Stimulated activated CD8-positive, alpha-beta memory T cell treated with anti-CD3 and anti-CD28 coated beads, Interleukin-7, amount 100 ng/mL, for 1 hour (primary cell): ENCODE measurements at places on chromosomes 12 and 14.

- DNase-seq, result no peak
Observed at GRCh38 chr14:103016594-103016993, 40.8 kb downstream of the CDC42BPB start.

- DNase-seq, result no peak
Observed at GRCh38 chr12:96098631-96099030, 63.2 kb upstream of the LTA4H start.

GRCh38 chr12:93894391-93895088, 217.4 kb downstream of the CRADD start:
- DNase-seq, result no peak

- no peak for DNase-seq
Observed at GRCh38 chr12:32475724-32476123, 76.4 kb downstream of the FGD4 start.

DNA sequence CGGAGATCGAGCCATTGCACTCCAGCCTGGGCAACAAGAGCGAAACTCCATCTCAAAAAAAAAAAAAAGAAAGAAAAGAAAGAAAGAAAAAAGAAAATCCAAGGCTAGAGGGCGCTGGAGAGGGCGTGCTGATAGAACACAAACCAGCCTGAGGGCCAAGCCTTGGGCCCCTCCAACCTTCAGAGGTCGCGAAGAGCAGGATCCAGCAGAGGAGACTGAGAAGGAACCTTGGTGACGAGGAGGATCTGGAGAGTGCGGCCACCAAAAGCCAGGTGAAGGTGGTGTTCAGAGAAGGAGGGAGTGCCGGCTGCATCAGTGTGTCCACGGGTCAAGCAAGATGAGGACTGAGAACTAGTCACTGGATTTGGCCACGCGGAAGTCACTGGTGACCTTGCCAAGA, 4.1 kb upstream of the DYNC1H1 start:
- DNase-seq, result no peak

- DNase-seq, result no peak
Observed at GRCh38 chr12:68410018-68410660, 78.0 kb upstream of the MDM1 start.

DNA sequence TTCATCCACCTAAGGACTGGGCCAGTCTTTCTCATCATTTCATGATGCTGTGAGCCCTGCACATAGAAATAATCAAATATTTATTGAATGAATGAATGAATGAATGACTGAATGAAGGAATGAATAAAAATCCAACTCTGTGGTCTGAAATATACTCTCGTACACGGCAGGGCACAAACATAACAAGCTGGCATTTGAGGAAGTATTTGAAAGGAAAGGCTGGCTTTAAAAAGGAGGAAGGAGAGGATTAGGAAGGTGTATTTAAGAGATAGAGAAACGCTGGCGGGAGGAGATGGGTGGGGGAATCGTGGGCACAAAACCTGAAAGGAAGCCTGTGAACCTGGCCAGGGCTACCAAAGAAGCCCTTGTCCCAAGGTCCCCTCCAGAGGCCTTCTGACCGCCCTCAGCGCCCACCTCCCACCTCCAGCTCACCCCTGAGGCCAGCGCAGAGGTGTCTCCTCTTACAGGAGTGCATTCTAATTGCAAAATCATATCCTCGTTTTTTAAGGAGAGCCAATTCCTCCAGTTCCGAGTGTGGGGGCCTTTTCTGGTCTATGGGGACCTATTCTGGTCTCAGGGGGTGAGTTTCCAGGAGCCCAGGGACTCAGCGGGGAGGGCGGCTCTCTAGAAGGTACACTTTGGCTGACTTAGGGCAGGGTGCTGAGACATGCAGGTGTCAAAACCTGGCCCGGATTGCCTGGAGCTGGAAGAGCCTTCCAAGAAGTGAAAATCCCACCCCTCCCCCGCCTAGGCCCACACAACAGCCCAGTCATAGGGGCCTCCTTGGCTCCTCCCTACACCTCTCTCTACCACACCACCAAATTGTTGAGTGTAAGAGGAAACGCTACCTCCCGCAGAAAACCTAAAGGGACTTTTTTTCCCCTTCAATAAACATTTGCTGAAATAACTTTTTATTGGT, 8.7 kb upstream of the JDP2 start:
- DNase-seq, result no peak

DNA sequence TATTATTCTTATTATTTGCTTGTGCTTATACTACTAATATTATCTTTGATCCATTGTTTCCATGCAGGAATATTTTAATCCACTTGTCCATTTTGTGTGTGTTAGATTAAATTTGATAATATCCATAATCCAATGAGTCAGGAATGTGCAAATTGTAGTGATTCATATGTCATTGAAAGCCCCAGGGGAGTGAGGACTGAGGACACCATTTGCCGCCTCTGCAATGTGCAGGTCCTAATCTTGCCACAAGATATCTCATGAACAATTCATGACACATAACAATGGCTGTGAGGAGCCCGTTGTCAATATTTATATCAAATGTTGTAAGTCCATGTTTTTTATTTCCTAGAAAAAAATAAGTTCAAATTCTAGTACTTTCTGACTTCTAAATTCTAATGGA, 250.5 kb downstream of the ZFP36L1 start:
- DNase-seq, result no peak

DNA sequence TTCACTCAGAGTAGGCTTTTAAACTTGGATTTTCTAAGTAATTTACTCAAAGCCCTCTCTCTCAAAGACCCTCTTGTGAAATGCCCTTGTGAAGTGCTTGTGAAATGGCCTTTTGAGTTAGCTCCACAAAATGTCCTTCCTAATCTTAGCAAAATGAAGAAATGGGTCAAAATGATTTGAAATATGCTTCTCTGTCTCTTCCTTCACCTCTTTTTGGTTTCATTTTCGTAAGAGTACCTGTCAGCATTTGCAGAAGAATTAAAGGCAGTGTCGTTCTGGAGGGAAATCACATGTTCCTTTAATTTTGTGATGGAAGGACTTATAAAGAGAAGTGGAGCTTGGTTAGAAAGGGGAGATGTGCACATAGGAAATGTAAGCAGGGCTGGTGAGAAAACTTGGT, 93.7 kb downstream of the HMGA2 start:
- no peak for DNase-seq

DNA sequence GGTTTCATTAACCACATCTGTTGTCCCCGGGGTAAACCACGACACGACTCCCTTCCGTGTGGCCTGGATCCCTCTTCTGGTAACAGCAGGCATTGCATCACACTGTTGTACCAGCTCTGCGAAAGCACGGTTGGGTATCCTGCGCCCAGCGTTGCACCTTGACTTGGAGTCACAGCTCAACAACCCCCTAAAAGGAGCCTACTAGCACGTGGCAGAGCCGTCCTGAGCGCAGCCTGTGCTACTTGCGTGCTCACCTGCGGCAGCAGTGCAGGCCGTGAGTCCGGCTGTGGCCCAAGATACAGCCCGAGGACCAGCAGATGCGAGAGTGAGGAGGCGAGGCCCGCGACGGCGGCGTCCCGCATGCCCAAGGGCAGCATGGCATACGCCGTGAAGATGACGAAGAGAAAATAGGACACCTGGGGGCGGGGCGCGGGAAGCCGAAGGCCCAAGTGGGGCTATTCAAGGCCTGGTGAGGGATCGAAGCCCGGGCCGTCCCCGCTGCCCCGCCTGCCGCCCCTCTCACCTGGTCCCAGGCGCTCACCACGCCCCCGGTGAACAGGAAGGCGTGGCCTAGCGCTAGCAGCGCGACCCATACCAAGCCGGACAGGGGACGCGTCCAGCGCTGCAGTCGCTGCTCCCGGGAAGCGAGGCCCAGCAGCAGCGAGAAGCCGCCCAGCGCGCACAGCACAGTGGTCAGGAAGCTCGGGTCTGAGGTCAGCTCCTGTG, 2.4 kb downstream of the ADCY4 start:
- peak; percentile 59 for DNase-seq

GRCh38 chr14:29810064-29810463, 117.6 kb downstream of the PRKD1 start:
- DNase-seq, result no peak

GRCh38 chr14:74921987-74922751, 891 bp downstream of the RPS6KL1 start:
- DNase-seq, result no peak

DNA sequence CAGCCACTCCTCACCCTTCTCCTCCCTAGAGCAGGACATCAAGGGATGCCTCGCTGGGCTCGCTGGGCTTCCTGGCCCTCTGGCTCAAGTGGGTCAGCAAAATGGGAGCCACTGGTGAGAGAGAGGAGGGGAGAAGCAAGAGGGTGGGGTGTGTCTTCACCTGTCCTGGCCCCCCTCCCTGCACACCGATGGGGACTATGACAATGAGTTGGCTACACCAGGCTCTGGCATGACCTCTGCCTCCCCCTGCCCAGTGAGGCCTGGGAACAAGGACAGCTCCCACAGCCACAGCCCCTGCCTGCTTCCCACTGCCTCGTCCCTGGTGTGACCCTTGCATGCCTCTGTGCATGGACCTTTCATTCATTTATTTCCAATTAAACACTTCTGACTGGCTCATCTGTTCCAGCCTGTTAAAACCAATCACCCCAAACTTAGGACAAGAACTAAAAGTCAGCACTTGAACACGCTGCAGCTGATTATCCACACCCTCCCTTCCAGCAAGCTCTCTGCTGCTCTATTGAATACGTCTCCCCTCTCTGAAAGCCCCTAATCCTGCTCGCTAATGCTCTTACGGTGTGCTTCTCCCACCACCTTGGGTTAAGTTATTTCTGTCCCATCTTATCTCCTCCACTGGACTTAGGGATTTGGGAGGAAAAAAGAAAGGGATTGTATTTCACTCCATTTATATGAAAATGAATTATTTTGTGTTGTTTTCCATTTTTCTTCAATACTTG, 5.8 kb upstream of the PPP2R5C start:
- DNase-seq, result no peak

DNA sequence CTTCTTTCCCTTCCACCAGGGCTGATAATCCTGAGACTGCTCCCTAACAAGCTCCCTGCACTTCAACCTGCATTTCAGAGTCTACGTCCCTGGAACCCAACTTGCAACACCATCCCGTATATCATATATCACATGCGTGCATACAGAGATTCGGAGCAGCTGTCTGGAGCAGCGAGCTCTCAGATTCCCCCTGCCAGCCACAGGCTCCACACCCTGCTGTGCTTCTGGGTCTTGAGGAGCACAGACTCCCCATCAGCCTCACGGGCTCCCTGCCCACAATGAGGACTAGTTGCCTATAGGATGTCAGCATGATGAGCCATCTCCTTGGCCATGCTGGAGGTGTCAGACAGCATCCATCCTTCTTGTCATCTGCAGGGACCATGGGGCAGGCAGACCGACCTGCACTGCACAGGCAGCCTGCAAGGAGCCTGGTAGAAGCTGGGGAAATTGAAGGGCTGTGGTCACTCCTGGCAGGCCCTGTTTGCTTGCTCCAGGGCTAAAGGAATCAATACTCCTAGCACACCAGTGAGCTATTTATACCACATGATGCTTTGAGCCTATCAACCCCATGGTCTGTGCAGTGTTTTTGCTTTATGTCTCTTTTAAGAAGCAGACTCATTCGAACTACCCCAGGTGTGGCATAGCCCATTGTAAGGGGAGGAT, 19.6 kb upstream of the HDAC7 start:
- no peak for DNase-seq

DNA sequence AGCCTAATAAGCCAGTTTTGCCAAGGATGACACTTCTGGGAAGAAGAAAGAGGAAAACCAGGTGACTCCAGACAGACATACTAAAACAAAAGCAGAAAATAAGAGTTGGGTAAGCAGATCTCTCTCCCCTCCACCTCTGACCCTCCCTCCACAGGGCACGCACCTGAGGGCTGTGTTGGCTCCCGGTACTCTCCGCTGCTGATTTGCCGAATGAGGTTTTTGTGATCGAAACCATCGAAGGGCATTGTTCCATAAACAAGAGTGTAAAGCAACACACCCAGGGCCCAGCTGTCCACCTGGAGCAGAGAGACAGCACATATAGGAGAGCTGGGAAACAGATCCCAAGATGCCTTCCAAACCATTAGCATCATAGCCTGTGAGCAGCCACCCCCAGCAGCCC, 68.1 kb downstream of the NUAK1 start:
- no peak for DNase-seq

GRCh38 chr14:77918448-77918847, 118.5 kb downstream of the ADCK1 start:
- DNase-seq, result no peak

DNA sequence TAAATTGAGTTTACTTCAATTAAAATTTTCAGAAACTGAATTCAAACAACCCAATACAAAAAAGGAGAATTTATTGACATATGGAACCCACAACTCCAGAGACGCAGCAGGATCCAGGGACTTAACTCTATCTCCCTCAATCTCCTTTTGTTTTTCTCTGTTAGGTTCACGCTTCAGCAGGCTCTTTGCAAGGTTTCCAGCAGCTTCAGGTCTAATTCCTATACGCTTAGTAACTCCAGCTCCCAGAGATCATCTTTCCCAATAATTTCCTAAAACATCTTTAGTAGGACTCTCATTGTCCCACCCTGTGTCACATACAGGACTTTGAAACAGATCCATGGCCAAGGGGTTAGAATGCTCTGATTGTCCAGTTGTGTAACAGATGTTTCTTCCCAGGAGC, 175.2 kb downstream of the RMST start:
- no peak for DNase-seq

GRCh38 chr14:61438497-61438859, 117.1 kb downstream of the PRKCH start:
- DNase-seq, result no peak

DNA sequence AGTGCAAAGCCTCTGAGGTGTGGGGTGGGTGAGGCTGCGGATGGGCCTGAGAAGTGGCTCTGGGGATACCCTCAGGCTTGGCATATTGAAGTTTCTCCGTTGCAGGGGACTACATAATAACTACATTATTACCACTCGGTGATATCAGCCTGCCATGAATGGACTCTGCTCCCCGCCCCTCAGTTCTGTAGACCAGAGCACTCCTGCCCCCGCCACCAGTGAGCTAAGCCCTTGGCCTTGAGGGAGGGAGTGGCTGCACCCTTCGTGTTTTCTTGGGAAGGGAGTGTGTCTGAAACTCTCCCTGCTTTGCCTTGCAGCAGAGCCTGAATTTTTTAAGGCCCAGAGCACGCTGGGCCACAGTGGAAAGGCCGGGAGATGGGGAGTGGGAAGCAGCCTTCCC, 1.7 kb downstream of the ORAI1 start:
- no peak for DNase-seq

GRCh38 chr12:12839873-12840579, 26.9 kb downstream of the DDX47 start:
- DNase-seq, result no peak

GRCh38 chr14:94964181-94964580, 193.1 kb downstream of the DICER1 start:
- no peak for DNase-seq
